Fibroblast of skin of right quadriceps (primary cell): ENCODE measurements at places on chromosomes 1 and 21.

DNA sequence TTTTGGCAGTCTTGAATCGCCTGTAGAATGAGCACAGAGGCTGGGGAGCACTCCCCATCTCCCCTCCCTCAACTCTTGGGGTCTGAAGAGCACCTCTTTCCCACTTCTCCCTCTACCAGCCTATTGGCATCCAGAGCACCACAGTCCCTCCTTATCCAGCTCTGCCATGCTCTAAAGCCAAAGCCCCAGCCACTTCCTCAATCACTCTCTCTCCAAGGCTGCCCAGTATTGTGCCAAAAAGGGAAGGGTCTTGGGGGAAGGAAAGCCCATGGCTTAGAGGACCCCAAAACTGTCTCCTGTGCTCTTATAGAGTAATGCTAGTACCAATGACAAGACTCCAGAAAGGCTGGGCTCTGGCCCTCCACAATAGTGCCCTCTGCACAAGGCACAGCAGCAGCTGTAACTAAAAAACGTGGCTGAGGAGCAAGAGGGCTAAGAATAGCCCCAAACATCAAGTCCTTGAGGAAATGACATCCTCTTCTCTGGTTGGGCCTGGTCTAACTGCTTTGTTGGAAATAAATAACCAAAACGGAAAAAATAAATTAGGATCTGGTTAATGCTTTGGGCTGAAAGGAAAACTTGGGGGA is 28.4 kb downstream of the SLC27A3 start:
- no peak for DNase-seq

DNA sequence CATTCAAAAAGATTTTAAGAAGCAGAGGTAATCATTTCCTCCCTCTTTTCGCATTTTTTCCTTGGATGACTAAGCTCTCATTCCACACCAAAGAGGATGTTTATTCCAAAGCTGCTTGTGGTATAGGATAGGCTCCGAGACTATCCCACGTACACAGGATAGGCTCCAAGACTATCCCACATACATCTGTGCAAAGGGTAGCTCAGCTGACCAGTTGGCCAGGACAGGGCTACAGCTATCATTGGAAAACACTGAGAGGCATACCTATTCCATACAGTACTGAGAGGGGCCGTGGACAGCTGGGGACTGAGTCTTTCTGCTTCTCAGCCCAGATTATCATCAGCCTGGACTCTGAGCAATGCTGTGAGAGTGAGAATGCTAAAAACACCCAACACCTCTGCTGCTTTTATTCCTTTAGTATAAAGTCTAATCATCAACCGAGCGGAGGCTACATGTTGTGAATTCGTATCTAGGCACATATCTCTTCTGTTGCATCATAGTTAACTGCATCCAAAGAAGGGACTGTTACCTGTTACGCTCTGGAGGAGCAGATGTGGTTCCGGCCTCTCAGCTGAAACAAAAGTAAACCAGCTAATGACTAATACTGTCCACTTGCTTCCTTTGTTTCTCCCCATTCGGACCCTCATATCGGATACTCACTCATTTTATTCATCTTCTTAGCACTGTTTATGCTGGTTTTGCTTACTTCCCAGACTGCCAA is 141.0 kb downstream of the TNFSF18 start:
- peak; percentile 96 for DNase-seq

DNA sequence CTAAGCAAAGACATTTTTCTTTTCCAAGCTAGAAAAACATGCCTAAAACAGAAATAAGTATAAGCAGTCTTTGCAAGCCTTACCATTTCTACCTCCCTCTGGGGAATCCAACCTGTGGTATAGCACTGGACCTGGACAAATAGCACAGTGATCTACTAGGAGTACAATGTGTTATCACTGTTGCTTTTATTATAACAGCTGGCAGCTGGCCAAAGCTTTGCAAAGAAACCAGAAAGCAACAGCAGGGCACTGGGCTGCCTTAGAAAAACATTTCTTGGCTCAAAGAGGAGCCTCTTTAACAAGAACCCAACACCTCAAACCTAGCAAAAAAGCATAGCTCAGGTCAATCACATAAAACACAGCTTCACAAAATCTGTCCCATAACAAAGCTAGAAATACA is 294.5 kb upstream of the GREM2 start:
- no peak for DNase-seq

DNA sequence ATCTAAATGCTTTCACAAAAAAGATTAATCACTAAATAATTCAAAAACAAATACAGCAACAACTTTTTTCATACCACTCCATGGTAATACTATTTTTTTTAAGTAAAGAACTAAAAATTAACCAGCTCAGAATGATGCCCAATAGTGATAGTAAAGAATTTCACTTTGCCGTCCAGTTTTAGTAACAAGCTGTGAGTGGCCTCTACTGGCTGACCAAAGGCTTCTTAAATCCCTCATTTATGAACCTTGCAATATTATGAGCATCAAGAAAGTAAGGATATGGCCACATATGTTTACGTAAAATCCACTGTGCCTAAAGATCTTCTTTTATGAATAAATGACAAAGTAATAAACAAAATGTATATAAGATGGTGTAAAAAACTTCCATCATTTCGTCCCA is 108.6 kb downstream of the GPATCH2 start:
- no peak for DNase-seq

- DNase-seq, result peak; percentile 10
These were observed 1.3 kb upstream of the NRIP1 start for GRCh38 chr21:15066123-15066575.

GRCh38 chr1:81478219-81478618 is 322.5 kb upstream of the ADGRL2 start:
- DNase-seq, result no peak

- peak; percentile 71 for DNase-seq
These were observed 63.5 kb upstream of the SSX2IP start for GRCh38 chr1:84753516-84754385.

DNA sequence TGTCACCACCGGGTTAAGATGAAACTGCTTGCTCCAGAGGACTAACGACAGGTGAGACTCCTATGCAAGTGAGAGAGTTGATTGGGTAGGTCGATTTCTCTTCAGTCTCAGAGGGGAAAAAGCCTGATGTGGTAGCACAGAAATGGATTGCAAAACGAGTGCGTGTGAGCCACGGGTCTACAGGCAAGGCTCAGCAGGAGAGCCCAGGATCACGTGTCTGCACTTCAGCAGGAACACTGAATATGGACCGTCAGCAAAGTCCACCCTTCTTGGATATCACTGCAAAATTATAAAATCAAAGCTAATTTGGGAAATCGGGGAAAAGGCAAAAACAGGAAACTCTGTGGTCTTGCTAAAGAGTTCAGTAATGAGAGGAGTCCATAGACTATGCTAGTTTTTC is 107.7 kb upstream of the ZNF648 start:
- DNase-seq, result no peak

DNA sequence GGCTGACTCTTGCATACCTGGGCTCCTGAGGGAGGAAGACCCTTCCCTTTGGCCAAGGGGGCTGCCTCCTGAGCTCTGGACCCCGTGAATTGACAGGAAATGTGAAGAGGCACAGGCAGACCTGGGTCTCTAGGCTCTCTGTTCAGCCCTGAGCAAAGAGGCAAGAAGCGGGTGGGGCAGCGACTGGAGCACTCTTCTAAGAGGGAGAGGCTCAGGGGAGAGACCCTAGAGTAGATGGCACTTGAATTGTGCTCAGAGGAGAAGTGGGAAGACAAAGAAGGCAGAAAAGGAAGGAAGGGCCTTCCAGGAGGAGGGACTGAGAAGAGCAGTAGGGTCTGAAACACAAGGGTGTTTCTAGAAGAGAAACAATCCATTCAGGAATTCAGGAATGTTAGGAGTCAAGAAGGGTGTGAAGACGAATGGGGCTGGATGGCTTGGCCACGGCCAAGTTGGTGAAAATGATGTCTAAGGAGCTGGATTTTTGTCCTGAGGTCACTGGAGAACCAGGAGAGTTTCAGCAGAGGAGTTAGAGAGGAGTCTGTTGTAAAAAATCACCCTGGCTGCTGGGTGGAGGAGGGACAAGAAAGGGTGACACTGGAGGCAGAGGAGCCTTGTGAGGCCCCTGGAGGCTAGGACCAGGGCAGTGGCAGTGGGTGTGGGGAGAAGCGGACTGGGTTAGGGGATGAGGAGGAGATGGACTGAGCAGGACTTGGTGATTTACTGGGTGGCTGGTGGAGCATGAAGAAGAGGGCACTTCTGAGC is 5.3 kb downstream of the TIE1 start:
- no peak for DNase-seq

GRCh38 chr1:221772117-221772516 is 30.2 kb upstream of the DUSP10 start:
- no peak for DNase-seq

DNA sequence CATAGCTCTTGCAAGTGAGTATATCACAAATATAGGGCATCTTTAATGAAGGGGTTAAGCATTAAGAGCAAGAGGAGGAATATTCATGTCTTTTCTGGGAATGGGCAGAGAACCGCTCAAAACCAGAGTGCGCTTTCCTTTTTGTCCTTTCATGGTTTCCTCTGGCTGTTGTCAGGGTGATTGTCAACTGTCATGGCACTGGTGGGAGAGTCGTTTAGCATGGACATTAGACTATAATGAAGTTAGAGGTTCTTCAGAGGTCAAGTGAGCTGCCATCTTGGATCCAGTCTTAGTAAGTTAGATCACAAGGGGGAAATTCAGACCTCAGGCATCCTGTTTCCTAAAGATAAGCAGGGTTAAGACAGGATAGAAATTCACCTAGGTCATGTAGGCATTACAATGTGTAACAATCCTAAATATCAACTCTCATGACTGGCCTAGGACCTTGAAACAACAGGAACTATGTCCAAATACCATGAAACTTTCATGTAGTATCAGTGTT is 12.1 kb upstream of the COA6 start:
- no peak for DNase-seq

DNA sequence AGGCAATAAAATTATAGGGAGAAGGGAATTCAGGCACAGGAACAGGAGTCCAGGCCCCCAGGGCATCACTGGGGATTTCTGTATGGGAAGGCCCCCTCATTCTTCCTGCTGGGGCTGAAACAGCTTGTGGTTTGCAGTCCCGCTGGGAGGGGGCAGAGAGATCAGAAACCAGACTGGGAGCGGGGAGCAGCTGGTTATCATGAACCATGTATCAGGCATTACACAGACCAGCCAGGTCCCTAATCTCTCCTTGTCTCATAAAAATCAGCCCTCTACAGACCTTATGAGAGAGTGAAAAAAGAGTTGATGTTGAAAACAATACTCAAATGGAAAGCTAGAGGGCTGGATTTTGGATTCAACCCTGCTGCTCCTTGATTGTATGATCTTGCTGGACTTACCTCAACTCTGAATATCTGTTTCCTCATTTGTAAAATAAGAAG is 93.4 kb upstream of the F3 start:
- no peak for DNase-seq

- DNase-seq, result no peak
These were observed 187.9 kb downstream of the VAV3 start for GRCh38 chr1:107776900-107777663.

GRCh38 chr1:156705918-156706656 is 704 bp upstream of the CRABP2 start:
- DNase-seq, result peak; percentile 77

DNA sequence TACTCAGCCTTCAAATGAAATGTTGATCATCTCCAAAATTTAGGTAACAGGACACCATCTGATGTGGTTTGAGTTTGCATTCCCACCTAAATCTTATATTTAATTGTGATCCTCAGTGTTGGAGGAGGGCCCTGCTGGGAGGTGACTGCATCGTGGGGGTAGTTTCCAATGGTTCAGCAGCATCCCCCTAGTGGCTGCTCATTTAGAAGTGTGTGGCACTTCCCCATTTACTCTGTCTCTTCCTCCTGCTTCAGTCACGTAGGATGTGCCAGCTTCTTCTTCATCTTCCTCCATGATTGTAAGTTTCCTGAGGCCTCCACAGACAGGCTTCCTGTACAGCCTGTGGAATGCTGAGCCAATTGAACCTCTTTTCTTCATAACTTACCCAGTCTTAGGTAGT is 731.2 kb downstream of the USP25 start:
- no peak for DNase-seq

DNA sequence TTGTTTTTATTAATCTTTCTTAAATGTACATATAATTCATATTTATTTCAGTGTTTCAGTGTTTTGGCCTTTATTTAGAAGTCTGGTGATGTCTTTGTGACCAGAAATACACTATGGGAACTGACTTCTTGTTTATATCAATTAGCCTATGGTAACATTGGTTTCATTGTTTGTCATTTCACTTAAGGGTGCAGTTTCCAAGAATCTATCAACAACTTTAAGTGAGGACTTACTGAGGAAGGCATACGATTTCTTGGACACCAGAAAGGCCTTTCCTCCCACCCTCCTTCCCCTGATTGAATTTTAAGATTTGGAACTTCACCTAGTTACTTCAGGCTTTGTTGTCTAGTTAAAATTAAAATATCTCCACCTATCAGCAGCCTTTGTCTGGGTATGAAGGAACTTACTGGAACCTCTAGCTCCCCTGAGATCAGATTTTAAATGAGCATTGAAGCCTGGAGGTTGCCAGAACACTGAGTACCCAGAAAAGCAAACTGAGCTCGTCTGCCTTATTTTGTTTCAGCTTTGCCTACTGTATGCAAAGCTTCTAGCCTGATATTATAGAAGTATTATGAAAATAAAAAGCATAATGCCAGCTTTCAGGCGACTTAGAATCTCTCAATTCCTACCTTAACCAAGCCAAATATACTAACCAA is 34.2 kb downstream of the HLCS start:
- DNase-seq, result no peak

DNA sequence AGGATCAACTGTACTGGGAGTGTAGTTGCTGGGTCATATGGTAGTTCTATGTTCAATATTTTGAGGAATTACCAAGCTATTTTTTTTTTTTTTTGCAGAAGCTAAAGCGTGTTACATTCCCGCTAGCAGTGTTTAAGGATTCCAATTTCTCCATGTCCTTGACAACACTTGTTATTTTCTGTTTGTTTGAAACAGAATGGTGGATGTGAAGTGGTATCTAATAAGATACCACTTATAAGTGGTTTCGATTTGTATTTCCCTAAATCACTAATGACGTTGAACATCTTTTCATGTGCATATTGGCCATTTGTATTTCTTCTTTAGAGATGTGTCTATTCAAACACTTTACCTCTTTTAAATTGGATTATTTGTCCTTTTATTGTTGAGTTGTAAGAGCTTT is 112.2 kb downstream of the DISP1 start:
- no peak for DNase-seq
